ENCODE measurements at places on chromosomes 7 and 10.
A peak's percentile ranks its signal among the peaks of the same experiment; 100 is the strongest.

GRCh38 chr10:1434912-1435692 lies 302.2 kb downstream of the ADARB2 start:
- no peak for DNase-seq

DNA sequence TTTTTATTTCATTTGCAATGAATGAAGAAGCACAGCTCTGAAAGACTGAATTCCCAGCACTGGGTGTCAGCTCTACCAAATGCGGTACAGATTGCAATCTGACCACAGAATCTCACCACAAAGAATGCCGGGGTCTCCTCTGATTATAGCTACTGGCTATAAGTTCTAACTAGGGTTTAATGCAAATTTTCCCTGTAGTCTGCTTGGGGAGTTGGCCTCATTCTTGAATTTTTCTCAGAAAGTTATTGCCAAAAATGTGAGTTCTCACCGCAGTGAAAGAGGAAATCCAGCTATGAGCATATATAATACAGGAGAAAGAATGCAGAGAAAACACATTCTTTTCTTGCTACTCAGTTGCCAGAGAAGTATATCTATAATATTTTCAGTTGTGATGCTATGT lies 1255.7 kb upstream of the LRRTM3 start:
- no peak for DNase-seq

DNA sequence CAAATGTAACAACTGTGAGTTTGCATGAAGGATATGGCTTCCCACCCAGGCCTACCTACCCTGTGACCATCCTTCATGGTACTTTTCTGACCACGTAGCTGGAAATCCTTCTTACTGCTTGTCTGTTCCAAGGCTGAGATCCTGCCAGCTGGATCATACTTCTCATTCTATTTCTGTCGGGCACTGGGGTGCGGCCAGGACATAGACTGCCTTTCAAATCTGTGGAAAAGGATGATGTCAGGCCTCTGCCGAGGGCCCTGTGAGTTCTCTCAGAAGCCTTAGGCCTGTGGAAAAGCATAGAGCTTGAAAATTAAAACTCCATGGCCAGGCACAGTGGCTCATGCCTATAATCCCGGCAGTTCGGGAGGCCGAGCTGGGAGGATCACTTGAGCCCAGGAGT lies 10.0 kb downstream of the VWC2 start:
- DNase-seq: no peak

DNA sequence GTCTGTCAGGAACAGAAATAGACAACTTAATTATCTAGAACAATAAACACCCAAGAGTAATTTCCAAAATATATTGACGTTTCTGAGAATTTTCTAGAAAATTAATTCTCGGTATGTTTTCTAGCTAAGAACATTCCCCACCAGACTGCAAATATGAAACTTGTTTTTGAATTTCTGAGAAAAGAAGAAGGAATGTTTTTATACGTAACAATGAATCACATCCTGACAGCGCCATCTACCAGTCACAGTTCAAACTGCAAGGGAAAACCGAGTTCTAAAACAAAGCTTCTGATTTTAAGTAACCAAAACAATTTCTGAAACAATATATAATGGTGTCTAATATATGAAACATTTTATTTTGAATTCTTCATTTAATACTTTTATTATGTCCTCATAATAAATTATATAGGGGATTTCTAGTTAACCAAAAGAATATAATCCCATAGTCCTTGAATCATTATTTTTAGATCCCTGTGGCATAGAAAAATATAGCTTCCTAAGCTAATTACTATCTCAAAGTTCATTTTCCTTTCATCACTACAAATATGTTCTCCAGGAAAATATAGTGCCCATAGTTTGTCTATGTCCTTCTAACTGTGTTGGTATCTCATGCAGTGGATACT lies 34.5 kb upstream of the MEOX2 start:
- DNase-seq: no peak

DNA sequence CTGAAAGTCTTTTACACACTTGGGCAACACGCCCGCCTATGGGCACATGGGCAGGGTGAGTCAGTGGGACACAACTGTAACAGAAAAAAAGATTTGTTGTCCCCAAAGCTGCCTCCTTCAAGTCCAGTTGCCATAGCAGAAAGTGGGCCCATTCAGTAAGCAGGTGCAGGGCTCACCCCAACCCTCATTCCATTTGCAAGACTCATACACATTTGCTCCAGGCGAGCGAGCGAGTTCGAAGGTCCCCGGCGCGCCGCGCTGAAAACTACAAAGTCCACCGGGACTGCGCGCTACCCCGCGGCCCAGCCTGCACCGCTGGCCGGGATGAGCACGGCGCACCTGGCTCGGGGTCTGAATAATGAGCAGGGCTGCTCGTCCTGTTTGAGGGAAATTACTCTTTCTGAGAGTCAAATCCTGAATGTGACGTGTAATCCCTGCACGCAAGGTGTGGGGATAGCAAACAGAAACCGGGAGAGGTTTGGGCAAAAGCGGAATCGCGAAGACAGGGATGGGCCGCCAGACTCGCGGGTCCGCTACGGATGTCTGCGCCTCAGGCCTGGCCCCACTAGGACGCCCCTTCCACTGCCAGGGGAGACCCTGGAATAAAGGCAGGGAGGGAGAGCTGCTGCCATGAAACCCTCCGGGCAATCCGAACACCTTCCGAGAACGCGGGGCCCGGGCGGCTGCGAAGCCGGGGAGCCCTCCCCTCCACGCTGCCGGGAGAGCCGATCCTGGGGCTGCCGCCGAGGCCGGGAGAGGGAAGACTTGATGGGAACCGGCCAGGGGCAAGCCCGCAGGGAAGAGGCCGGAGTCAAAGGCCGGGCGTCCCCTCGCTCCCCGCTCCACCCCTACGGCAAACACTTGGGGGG lies 982 bp downstream of the COBL start:
- no peak for DNase-seq

DNA sequence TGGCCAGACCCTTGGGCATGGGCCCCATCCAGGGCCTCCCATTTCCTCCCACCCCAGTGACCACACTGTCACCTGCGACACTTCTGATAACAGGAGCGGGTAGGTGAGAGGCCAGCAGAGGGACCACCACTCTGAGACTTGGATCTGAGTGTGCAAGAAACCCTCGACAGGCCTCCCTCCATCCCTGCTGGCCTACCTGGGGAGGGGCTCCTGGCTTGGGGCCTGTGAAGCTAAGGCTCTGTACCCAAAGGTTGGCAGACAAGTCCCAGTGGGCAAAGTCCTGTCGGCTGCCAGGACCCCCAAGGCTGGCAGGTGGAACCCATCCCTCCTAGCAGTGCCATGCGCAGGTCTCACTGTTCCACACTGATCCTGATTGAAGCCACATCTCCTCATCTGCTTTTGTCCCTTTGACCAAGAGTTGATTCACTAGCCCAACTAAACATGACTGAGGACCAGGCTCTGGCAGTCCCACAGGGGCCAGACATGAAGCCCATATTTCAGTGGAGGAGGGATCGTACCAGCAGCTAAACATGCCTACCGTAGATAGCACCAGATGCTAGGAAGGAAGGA lies 1.2 kb upstream of the PGAM2 start:
- DNase-seq: no peak

- no peak for DNase-seq
These were observed 33.4 kb upstream of the HSPA12A start for GRCh38 chr10:116775488-116776400.

DNA sequence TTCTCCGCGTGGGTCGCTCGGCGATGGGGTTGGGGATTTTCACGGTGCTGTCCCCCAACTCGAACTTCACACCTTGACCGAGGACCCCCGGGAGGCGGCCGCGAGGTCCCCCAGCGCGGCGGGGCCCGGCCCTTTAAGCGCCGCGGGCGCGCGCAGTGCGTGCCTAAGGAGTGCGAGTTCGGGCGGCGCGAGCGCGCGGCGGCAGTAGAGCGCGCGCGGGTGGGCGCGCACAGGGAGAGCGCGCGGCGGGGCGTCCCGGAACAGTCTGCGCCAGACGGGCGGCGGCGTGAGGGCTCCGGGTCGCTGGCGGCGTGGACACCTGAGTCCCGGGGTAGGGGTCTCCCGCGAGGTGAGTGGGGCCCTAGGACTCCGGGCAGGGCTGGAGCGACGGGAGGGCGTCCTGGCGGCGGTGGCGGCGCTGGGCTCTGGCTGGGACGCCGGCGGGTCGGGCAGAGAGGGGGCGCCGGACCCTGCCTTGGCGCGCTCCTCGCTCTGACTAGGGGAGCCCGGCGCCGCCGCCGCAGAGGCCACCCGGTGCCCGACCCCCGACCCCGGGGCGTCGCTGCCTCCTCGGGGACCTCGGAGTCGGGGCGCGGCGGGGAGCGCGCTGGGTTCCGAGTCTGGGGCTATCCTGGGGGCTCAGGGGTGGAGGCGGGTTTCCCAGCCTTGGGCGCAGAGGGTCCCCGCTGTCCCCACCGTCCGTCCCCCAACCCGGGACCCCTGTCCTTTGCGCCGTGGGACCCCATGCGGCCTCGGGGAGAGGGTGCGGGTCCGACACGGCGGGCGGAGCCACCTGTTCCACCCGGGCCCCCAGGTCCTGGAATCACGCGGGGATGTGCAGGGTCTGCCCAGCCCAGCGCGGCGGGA lies at the start of gene PROSER2:
Gene PROSER2, plus strand, starts transcription at position 235 of the 867 bp plus-strand sequence. CDS start 28,722 bp downstream, outside the sequence.
- DNase-seq: peak; percentile 23

Measured in stimulated activated CD4-positive, alpha-beta T cell treated with anti-CD3 and anti-CD28 coated beads, Interleukin-4, amount 100 ng/mL, for 24 hours (primary cell).